Esophagus squamous epithelium (tissue), 5 donors: ENCODE measurements at places on chromosomes 13 and 19.

- DNase-seq, result no peak
These were observed 84.9 kb downstream of the PTPRS start for GRCh38 chr19:5255602-5256231.

GRCh38 chr13:70080012-70080411 lies 27.6 kb upstream of the ATXN8OS start:
- DNase-seq, result no peak

DNA sequence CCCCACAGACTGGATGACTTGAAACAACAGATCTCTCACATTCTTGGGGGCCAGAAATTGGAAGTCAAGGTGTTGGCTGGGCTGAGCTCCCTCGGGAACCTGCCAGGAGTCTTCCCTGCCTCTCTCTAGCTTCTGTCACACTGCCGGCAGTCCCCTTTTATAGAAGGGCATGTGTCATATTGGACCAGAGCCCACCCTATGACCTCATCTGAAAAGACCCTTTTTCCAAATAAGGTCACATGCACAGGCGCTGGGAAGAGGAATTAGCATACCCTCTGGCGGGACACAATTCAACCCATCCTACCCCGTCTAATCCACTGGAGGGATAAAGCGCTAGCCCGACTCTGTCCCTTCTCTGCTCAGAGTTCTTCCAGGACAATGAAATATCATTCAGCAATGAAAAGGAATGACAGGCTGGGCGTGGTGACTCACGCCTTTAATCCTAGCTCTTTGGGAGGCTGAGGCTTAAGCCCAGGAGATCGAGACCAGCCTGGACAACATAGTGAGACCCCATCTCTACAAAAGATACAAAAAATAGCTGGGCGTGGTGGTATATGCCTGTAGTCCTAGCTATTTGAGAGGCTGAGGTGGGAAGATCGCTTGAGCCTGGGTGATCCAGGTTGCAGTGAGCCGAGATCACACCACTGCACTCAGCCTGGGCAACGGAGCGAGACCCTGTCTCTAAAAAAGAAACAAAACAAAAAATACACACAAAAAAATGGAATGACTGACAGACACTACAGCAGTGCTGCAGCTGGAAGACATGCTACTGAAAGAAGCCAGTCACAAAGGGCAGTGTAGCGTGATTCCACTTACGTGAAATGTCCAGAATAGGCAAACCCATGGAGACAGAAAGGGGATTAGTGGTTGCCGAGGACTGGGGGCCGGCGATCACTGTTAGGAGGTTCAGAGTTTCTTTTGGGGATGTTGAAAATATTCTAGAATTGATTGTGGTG lies 28.5 kb downstream of the MEIS3 start:
- DNase-seq, result no peak

DNA sequence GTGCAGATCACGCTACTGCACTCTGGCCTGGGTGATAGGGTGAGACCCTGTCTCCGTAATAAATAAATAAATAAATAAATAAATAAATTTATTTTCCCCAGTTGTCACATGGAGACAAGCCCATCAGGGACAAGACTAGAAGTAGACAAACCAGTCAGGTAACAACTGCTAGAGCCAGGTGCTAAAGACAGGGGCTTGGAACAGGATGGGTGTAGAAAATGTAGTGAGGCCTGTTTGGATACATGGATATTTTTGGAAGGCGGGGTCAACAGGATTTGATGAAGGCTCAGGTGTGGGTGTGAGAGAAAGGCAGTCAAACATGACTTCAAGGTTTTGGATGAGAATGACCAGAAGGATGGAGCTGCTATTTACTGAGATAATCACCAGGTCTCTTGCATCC lies 27.7 kb upstream of the TPM4 start:
- DNase-seq, result no peak
